Heart left ventricle (tissue), 16 donors: ENCODE measurements at places on chromosomes 6 and 20. TPM values are rescaled to one million over a fixed set of nuclear protein-coding genes. Genes with fewer than 3 reads are reported as not detected.

Gene AP5S1
- 16.3 TPM for total RNA-seq

Gene SLC16A10
- 6.5 TPM for total RNA-seq

Gene MEI4
- 0.16 TPM for total RNA-seq

Gene NUP43
- total RNA-seq = 32.9 TPM

Gene KIF25
- not detected for total RNA-seq

Gene EZR
- 147 TPM for total RNA-seq
